ENCODE measurements at places on chromosomes 5 and 9. TPM values are rescaled to one million over a fixed set of nuclear protein-coding genes. Genes with fewer than 3 reads are reported as not detected.

The DOLPP1 gene
- total RNA-seq, result 45.1 TPM

GRCh38 chr5:160957312-160957861 lies 105.4 kb upstream of the ATP10B start:
- H3K4me3 ChIP-seq, result no peak overlapping the region
- no peak overlapping the region for H3K27ac ChIP-seq
- H3K27me3 ChIP-seq, result no peaks in the 10 kb centered on the region
- H3K36me3 ChIP-seq, result no peaks in the 10 kb centered on the region
- no peak for DNase-seq
- H3K4me1 ChIP-seq, result peaks cover 15% of the 10 kb centered on the region

DNA sequence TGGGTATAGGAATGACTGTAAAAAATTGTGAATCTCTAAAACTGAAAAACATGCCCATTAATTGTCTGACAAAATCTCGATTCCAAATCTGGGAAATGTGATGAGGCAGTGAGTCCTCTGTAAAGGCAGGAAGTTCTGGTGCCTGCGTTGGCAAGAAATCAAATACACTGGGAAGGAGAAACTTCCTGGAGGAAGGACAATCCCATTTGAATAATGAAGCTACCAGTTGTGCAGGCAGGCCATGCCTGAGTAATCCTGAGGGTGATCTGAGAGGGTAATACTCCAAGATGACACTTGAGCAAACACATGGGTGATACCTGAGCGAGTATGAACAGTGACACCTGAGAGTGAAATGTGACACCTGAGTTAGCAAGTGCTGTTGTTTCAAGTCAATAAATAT lies 49.7 kb downstream of the KIF24 start:
- H3K27me3 ChIP-seq, result no peaks in the 10 kb centered on the region
- H3K36me3 ChIP-seq, result no peaks in the 10 kb centered on the region
- no peak overlapping the region for H3K4me3 ChIP-seq

DNA sequence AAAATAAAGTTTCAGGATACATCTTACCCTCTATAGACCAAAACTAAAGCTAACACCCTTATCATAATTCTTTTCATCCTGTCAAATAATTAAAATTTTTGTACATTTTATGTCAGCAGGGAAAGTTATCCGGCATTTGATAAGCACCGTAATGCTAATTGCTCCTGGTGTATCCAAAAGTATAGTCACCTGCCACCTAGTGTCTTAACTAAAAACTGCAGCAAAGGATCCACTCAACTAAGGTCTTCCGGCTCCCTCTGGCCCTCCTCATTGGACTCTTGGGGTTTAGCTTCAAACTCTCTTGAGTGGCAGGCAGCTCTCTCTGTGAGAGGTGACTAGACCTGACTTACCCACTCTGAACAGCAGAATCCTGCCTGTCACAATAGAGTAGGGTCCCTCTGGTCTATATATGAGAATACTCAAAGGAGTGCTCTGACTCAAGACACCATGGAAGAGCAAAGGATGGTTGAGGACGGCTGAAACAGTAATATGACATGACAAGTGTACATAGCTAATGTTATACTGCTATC lies 60.4 kb upstream of the CAST start:
- H3K4me1 ChIP-seq, result no peaks in the 10 kb centered on the region
- H3K27ac ChIP-seq, result no peak overlapping the region
- no peaks in the 10 kb centered on the region for H3K36me3 ChIP-seq
- H3K4me3 ChIP-seq, result no peak overlapping the region
- peak; percentile 77 for DNase-seq
- H3K27me3 ChIP-seq, result no peaks in the 10 kb centered on the region

GRCh38 chr5:151132963-151133362 lies 24.6 kb downstream of the ANXA6 start:
- H3K4me3 ChIP-seq, result no peak overlapping the region
- H3K4me1 ChIP-seq, result peaks cover 18% of the 10 kb centered on the region
- no peak overlapping the region for H3K27ac ChIP-seq

The IL31RA gene
- total RNA-seq, result not detected

DNA sequence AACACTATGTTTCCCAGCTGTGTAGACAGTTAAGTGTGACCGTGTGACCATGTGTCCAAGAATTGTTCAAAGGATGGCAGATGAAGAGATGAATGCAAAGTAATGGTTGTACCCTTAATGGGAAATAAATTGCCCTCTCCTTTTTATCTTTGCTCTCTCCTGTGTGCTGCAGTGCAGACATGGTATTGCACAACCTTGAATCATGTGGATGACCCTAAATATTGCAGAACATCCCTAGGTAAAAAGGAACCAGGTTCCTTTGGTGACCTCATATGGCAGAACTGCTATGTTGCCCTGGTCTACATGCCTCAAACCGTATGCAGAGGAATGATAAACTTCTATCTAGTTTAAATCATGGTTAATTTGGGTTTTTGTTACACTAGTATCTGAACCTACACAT lies 81.7 kb upstream of the CTNND2 start:
- no peak overlapping the region for H3K27ac ChIP-seq
- no peak overlapping the region for H3K4me3 ChIP-seq
- no peak for DNase-seq
- no peaks in the 10 kb centered on the region for H3K27me3 ChIP-seq
- no peaks in the 10 kb centered on the region for H3K4me1 ChIP-seq
- no peaks in the 10 kb centered on the region for H3K36me3 ChIP-seq

- no peak overlapping the region for H3K27ac ChIP-seq
- no peaks in the 10 kb centered on the region for H3K27me3 ChIP-seq
- H3K4me1 ChIP-seq, result no peaks in the 10 kb centered on the region
- H3K36me3 ChIP-seq, result no peaks in the 10 kb centered on the region
- no peak overlapping the region for H3K4me3 ChIP-seq
- no peak for DNase-seq
Observed at GRCh38 chr5:13359344-13359743, 585.1 kb downstream of the DNAH5 start.

The STKLD1 gene
- total RNA-seq, result 4.1 TPM

The KIF4B gene
- total RNA-seq, result 0.14 TPM

DNA sequence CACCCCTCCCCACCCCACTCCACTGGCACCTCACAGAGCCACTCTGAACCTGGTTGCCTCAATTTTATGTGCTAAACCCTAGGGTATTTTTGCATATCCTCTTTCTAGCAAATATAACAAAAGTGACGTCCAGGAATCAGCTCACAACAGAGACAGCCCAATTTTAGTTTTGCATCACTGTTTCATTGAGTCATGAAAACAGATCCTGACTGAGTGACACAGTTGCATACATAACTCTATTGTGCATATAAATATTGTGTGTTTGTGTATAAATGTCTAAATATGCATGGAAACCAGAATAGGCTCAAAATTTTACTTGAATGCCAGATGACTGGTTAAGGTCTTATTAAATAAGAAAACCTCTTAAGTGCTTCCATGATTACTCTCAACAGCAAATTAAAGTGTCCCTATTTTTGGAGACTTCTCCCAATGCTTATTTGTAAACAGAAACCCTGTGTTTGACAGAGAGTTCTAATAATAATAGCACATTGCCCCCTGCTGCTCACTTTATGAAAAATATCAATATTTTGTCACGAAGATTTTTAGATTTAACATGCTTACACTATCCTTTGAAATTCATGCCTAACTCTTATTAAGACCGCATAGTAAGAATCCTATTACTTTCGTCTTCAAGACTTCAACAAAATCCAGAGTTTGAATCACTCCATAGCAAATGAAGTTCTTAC lies 75.5 kb upstream of the PRRC1 start:
- H3K36me3 ChIP-seq, result no peaks in the 10 kb centered on the region
- H3K4me1 ChIP-seq, result no peaks in the 10 kb centered on the region
- no peak for DNase-seq
- H3K4me3 ChIP-seq, result no peak overlapping the region
- no peaks in the 10 kb centered on the region for H3K27me3 ChIP-seq

DNA sequence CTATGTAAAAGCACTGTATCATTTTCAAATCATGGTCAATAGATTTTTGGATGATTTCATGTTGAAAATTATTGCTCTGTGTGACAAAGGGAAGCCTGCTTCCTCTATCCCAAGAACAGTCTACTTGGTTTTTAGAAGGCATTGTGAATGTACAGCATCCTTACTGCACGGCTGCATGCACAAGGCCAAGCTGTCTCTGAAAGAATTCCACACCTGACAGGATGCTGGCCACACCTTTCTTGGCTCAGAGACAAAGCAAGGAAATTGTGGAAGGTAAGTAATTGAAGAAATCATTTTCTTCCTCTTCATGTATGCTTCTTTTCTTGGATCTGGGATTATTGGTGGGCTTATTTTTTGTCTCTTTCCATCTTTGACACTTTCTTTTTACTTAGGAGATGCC lies 53.7 kb upstream of the VCAN start:
- no peak overlapping the region for H3K27ac ChIP-seq
- H3K4me1 ChIP-seq, result no peaks in the 10 kb centered on the region
- DNase-seq, result no peak
- no peak overlapping the region for H3K4me3 ChIP-seq

DNA sequence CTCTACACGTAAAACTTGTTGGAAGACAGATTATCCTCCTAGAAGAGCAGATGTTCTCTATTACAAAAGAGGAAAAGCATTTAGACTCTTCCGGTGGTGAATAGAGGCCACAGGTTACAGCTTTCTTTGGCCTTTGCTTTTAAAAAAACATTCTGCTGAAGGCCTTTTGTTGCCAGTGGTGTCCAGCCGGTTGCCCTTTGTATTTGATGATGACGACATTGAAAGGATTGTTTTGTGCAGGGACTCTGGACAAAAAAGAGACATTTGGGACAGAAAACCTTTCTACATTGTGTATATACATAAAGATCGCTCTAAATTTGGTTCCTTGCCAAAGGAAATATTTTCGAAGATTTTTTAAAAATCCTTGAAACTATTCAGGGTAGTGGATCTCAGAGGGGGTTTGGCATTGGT lies 180.3 kb downstream of the C9orf152 start:
- no peak for DNase-seq
- no peaks in the 10 kb centered on the region for H3K27me3 ChIP-seq
- H3K36me3 ChIP-seq, result no peaks in the 10 kb centered on the region
- H3K4me3 ChIP-seq, result no peak overlapping the region
- no peak overlapping the region for H3K27ac ChIP-seq
- H3K4me1 ChIP-seq, result peaks cover 45% of the 10 kb centered on the region

The MAN1B1 gene
- 57.7 TPM for total RNA-seq

DNA sequence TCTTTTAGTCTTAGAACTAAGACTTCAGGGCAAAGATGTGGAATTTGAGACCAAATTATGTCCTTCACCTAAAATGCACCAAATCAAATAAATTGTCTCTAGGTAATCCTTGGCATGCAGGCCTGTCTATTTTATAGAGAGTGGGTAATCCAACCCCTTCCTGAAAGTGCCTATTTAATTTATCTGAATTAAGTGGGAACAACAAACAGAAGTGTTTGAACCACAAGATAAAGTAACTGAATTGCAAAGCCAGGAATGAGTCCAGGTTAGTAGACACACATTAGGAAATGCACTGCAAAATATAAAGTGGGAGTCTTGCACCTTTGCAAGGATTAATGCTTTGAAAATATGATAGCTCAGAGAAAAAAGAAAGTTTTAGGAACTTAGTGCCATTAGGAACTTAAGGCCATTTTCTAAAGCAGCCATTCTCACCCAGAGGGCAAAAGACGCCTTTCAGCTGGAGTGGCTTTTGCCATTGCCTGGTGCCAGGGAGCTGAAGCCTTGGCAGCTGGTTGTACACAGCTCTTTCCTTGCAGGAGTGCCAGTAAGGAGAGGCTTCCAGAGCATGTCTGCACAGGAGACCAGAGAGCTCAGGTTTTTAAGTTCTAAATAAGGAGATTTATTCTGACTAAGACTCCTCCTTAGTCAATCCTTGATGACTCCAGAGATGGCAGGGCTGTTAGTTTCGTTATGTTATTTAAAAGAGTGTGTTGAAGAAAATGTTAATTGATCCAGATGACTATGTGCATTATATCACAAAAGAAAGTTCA lies 151.7 kb upstream of the ELL2 start:
- peaks cover 34% of the 10 kb centered on the region for H3K4me1 ChIP-seq
- H3K27ac ChIP-seq, result no peak overlapping the region
- no peaks in the 10 kb centered on the region for H3K27me3 ChIP-seq
- no peak for DNase-seq
- no peaks in the 10 kb centered on the region for H3K36me3 ChIP-seq
- no peak overlapping the region for H3K4me3 ChIP-seq

DNA sequence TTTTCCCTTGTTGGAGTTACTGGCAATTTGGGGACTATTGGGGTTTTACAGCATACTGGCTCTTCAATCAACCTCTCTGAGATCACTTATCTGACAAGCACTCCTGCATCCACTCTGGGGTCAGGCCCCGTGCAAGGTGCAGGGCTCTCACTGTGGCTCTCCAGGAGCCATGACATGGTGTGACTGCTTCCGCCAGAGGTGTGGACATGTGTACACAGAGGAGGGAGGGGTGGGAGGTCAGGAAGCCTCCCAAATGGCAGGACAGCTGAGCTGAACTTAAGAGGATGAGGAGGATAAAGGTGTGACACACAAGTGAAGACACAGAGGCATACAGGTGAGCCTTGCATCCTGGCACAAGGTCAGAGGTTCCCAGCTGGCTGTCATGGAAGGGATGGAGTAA lies 24.3 kb downstream of the SHB start:
- no peaks in the 10 kb centered on the region for H3K27me3 ChIP-seq
- H3K4me1 ChIP-seq, result peaks cover 56% of the 10 kb centered on the region
- no peaks in the 10 kb centered on the region for H3K36me3 ChIP-seq
- H3K27ac ChIP-seq, result peak overlapping the region; percentile 100
- H3K4me3 ChIP-seq, result no peak overlapping the region

DNA sequence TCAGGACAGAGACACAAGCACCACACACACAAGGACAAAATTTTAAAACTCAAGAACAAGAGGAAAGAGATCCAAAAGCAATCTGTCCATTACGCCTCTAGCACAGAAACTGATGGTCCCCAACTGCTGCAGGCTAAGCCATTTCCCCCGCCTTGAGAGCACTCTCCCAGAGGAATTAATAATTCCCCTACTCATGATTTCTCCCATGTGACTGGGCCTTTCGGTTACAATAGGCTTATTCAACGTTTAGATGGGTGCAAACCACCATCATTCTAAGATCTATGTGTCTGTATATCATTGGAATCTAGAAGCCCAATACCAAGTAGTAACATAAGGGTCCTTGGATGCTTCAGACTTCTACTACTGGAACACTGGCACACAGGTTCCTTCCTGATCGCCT lies 18.8 kb downstream of the BRD8 start:
- no peaks in the 10 kb centered on the region for H3K4me1 ChIP-seq
- no peaks in the 10 kb centered on the region for H3K27me3 ChIP-seq
- no peak for DNase-seq
- no peak overlapping the region for H3K4me3 ChIP-seq

DNA sequence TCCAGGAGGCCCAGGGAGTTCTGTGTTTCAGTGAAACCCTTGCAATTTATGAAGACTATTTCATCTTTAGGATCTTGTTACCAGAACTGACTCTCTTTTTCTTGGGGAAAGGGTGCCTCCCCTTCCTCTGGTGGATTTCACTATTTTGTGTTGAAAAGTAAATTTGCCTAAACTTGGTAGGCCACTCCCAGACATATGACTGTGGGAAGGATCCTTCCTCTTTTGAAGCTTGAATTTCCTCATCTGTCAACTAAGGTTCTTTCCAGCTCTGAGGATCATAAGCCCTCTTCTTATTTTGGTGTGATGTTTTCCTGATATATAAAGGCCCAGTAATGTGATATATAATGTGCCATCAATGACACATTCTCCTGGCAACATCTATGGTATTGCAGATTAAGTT lies 59.1 kb upstream of the ZFAND5 start:
- no peak for DNase-seq
- no peak overlapping the region for H3K27ac ChIP-seq
- H3K27me3 ChIP-seq, result no peaks in the 10 kb centered on the region
- no peak overlapping the region for H3K4me3 ChIP-seq

- no peak overlapping the region for H3K27ac ChIP-seq
- no peak for DNase-seq
- H3K27me3 ChIP-seq, result no peaks in the 10 kb centered on the region
Observed at GRCh38 chr5:39711821-39712220, 287.0 kb upstream of the DAB2 start.

The LSM11 gene
- total RNA-seq, result 6.8 TPM
